NCI-H1694 (cell line): ENCODE measurements at places on chromosomes 16 and 17.

- DNase-seq, result no peak
These were observed 50.9 kb downstream of the CDH11 start for GRCh38 chr16:65070831-65071432.

- DNase-seq, result no peak
These were observed 1.6 kb upstream of the ATP6V0C start for GRCh38 chr16:2511996-2512734.

- no peak for DNase-seq
These were observed 34.0 kb upstream of the NLK start for GRCh38 chr17:28008513-28008912.

DNA sequence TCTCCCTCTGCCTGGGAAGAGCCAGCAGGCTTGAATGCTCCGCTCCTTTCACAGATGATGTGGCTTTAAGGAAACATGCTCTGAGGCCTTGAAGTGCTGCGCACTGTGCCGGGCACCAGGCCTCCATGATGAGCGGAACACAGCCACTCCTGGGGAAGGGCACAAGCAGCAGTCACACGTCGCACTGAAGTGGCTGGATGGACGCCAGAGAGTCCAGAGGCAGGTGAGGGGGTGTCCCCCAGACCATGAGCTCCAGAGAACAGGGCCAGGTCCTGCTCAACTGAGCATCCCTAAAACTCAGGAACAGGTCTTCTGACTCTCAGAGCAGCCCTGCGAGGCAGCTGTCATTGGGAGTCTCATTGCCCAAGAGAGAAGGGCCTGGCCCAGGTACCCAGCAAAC lies 35.6 kb downstream of the PEMT start:
- DNase-seq, result no peak

GRCh38 chr16:29868396-29869009 lies 5.5 kb upstream of the CDIPT start:
- no peak for DNase-seq

DNA sequence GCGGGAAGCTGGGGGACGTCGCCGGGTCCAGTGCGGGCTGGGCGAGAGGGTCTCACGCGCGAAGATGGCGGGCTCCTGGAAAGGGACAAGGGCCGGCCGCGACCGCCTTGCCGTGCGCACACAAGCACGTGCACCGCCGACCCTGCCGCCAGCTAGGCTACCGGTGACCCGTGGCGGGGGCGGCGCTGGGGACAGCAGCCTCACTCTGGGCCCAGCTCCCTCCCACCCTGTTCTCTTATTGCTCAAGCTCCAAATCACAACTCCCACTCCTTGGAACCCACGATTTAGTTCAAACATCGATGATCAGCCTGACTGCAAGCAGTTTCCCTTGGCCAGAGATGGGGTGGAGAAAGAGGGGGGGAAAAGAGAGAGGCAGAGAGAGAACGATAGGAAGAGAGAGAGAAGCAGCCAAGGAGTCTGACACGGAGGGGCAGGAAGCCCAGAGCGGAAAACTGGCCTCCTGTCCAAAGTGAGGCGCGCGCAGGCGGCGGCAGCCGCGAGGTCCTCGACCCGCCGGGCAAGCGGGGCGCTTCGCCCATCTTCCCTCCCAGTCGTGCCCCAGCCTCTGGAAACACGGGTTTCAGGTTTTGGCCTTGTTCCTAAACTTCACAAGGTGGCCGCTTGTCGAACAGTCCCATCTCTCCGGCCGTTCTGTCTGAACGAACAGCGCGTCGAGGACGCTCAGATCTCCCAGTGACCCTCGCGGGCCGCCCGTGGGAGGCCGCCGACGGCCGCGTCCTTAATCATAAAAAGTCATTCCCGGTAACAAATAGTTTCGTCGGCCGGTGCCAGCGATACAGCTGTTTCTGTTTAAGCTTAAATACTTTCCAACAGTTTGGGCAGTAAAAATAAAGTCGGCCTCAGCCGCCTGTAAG lies 1.7 kb upstream of the CBX8 start:
- no peak for DNase-seq

- DNase-seq, result no peak
These were observed 803 bp upstream of the TLCD2 start for GRCh38 chr17:1710807-1711553.

GRCh38 chr17:60333628-60334031 lies 58.3 kb downstream of the USP32 start:
- DNase-seq, result no peak

- no peak for DNase-seq
These were observed 164.0 kb downstream of the LAT start for GRCh38 chr16:29148867-29149272.

DNA sequence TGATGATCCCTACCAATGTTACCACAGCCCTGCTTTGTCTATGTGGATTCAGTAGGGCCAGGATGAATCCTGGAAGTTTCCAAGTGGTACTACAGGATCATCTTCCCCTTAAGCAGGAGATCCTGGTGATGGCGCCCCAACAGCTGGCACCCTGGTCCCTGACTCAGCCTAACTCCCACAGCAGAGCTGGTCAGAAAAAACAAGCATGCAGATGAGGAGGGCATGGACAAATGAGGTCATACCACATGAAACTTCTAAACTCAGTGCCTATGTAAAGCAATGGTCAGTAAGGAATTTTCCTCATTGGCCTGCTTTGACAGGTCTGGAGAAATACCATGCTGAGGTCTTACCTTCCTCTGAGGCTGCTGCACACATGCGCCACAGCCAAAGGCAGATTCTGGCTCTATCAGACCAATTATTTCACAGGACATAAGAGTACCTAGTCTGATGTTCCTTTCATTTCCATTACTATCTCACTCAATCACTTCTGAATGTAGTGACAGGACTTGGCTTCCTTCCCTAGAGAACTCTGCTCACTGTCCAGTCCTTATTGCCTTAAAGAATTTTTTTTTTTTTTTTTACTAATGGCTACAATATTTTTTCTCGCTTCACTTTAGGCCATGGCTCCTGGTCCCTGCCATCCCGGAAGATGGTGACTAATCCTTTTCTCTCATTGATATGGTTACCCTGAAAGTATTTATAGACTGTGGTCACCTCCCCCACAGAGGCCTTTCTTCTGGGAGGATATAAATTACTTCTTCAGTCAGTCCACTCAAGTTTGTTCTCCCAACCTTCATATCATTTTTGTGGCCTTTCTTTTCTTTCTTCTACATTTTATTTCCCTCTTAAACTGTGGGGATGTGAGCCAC lies 525.2 kb upstream of the PSMD7 start:
- DNase-seq, result no peak

- DNase-seq, result no peak
These were observed 8.6 kb upstream of the UBE2I start for GRCh38 chr16:1300664-1301476.

- DNase-seq, result no peak
These were observed 183.6 kb downstream of the IRF8 start for GRCh38 chr16:86082418-86083030.

DNA sequence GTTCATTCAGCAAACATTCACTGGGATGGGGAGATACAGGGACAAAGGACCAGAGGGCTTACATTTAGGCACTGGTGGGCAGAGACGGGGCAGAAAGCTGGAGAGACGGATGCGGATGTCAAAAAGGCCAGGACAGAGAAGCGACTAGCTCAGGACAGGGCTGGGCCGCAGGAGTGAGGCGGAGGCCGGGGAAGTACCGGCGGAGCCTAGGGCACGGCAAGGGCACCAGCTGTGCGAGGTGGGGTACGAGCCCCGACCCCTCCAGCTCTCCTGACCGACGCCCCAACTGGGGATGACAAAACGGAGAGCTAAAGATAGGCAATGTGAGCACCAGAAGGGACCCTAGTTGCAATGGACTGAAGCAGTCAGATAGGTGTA lies 3.9 kb upstream of the SGCA start:
- DNase-seq, result no peak

- peak; percentile 54 for DNase-seq
These were observed 4.8 kb downstream of the TBC1D16 start for GRCh38 chr17:80030730-80031410.

DNA sequence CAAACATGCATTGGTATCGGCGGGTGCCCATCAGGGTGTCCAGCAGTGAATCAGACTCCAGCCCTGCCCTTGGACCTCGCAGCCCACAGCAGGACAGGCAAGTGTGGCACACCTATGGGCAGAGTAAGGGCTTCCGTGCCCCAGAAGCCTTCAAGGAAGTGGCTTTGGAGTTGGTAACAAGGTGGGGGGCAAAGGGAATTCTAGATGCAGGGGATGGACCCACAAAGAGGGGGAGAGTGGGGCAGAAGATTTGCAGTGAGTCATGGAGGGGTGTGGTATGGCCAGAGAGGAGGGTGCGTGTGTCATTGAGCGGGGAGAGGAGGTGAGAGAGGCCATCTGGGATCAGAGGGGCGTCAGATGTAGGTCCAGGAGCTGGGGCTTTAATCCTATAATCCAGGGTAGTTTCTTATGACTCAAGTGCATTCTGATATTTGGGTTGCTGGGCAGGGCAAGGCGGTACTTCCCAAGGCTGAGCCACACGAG lies 8.5 kb upstream of the SPNS2 start:
- DNase-seq, result no peak

DNA sequence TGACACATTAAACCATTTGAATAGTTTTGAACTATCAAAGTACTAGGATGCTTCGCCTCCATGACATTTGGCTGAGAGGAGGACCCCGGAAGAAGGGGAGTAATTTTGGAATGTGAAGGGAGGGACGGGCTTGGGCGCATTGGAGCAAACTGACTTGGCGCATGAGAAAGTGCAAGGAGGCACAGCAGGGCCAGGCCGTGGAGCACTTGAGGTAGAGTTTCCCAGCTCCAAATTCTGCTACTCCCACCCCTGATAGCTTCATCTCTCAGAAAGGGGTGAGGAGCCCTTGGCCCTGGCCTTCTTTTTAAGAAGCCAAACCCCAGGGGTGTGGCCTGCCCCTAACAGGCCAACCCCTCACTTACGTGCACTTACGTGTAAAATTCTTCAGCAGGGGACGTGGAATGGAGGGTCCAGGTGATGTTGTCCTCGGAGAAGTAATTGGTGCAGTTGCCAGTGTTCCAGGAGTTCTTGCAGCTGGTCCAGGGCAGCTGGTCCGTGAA lies 17.7 kb downstream of the SLC6A4 start:
- DNase-seq, result no peak

- DNase-seq, result no peak
These were observed 8.0 kb downstream of the TSR3 start for GRCh38 chr16:1343428-1344242.

GRCh38 chr17:6361733-6362132 lies 73.2 kb downstream of the AIPL1 start:
- no peak for DNase-seq

DNA sequence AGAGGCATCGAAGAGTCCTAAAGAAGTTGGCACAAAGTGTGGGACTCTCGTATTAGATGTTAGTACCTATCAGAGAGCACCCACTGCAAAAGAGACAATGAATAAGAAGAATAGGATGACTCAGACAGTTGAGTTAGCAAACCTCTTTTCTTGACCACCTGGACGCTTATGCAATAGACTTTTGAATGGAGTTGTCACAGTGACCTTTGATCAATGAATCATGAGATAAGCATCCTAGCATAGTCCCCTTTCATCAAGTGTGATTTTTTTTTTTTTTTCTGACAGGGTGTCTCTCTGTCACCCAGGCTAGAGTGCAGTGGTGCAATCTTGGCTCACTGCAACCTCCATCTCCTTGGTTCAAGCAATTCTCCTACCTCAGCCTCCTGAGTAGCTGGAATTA lies 1417.9 kb upstream of the GOT2 start:
- DNase-seq, result no peak
